NAMALWA (cell line): ENCODE measurements at places on chromosomes 4 and X.

- DNase-seq: no peak
These were observed 14.9 kb upstream of the ZCCHC4 start for GRCh38 chr4:25297528-25298242.

GRCh38 chr4:127782275-127783025 is at the start of gene HSPA4L:
Gene HSPA4L (plus strand): TSS chr4:127782322. CDS start chr4:127782551, 229 bp downstream.
- DNase-seq: peak; percentile 78

DNA sequence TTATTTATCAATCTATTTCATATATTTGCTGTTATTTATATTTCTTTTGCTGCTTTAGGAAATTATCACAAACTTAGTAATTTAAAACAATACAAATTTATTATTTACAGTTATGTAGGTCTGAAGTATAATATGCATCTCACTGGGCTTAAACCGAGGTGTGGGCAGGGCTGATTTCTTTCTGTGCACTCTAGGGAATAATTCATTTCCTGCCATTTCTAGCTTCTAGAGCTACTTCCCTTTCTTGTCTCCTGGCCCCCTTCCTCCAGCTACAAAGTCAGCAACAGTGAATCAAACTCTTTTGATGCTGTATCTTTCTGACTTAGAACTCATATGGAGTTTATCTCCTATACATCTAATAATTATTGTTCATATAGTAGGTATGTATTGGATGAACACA is 303.5 kb upstream of the ARSJ start:
- peak; percentile 39 for DNase-seq

DNA sequence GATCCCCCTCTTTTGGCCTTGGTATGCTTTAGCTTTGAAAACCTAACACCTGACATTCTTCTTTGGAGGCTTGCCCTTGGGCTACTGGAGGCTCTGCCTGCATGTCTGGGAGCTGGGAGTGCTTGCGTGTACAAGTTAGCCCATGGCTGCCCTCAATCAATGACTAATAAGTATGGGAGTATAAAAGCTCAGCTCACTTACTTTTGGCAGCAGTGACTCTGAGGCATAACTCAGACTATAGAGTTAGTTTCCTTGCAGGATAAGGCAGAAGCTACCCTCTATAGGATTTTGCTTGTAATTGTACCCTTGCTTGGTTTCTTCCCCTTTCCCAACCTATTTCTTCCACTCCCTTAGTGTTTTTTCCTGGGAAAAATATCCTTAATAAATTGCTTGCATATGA is 247.9 kb downstream of the PPP1R2C start:
- no peak for DNase-seq

DNA sequence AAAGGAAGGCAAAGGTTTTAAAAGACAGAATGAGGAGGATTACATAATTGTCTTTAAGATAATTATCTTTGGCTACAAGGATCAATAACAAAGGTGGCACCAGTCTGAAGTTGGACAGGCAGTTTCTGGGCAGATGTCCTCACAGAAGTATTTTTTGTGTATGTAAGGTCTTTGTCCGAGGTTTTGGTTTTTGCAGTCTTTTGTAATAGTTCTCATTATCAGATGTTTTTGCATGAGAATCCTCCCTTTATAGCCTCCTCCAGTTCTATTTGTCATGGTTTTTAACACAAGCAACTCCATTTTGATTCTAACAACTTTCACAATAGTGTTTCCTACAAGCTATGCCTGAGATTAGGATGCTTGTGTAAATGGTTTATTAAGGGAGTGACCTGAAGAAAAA is 286.2 kb downstream of the IL1RAPL2 start:
- DNase-seq: no peak

DNA sequence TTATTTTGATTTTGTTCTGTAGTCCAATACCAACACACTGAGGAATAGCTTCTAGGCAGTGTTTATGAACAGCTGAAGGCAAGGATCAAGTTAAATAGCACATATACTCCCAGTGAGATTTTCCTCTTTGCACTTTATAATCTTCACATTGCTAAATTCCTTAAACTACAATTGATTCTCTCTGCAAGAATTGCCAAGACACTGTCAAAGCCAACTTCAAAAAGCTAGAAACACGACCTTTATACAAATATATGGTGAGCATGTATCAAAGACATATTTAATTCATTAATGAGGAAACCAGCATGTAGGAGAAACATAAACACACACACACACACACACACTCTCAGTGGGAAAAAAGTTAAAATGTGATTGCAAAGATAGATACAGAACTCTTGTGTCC is 86.4 kb upstream of the FAM9C start:
- no peak for DNase-seq

DNA sequence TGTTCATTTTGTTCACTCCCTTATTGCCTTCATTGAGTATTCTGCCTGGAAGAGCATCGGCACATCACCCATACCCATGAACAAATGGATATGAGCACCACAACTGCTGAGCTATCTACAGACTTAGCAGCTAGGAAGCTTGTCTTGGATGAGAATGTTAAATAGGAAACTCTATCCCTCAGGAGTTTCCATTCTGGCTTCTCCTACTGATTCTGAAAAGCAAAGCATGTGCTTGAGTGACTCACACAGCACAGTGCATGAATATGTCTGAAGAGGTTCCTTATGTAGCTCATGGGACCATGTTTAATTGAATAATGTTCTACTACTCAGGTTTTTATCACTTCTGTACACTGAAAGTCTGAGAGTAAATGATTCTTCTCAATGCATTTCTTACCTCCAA is 57.3 kb upstream of the MXRA5 start:
- no peak for DNase-seq

GRCh38 chrX:97539970-97540519 is 656.3 kb downstream of the RPA4 start:
- DNase-seq: no peak

DNA sequence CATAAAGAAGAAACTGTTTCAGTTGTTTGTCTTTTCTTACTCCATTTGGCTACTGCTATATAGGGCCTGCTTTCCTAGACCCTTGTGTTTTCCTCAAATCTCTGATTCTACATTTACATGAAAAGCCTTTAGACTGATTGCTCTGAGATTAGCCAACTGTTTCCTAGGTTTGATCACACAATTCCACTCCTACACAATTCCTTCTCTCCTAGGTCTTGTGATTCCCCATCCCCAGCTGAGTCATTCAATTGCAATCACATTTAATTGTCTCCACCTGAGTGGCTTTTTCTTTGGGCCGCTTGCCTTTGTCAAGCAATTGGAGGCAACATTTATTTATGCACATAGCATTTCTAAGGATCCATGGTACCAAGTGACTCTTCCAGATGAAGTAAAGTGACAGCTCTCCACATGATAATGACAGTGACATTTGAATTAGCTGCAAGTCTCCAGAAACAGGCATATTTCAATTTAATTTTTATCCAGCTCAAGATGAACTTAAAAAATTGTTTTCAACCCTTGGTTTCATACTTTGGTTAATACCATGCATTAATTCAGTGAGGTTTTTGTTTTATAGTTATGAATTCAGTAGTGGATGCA is 35.8 kb downstream of the ATXN3L start:
- DNase-seq: no peak
